Fibroblast of the aortic adventitia (primary cell): ENCODE measurements at places on chromosomes 3 and 15. TPM values are rescaled to one million over a fixed set of nuclear protein-coding genes. Genes with fewer than 3 reads are reported as not detected.
A peak's percentile ranks its signal among the peaks of the same experiment; 100 is the strongest.

SKOR1 gene
- total RNA-seq = 0.08 and 0.09 TPM in 2 replicates

LOXL1 gene
- 53.4 and 176 TPM in 2 replicates for total RNA-seq

STAC gene
- 2.1 and 14.8 TPM in 2 replicates for total RNA-seq

INKA1 gene
- total RNA-seq = 4.4 and 9.5 TPM in 2 replicates

HGD gene
- 0.09 and 0.57 TPM in 2 replicates for total RNA-seq

CCDC54 gene
- total RNA-seq = not detected in 2 replicates

DNA sequence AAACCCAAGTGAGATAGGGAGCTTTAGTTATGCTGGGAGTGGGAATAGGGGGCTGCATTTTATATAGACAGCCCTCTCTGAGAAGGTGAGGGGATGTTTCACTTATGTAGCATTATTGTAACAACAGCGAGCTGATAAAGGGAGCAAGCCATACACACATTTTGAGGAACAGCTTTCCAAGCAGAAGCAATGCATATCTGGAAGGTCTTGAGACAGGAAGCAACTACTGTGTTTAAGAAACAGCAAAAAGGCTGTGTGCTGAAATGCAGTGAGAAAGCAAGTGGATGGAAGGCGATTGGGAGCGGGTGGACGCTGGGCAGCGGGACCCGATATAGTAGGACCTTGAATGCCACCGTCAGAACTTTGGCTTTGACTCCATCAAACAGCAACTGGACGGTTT lies 155.9 kb upstream of the TBL1XR1 start:
- no peak for DNase-seq

- no peak for DNase-seq
Observed at GRCh38 chr15:51253366-51253765, 85.0 kb downstream of the CYP19A1 start.

GRCh38 chr3:196872316-196872715 lies 4.6 kb downstream of the SENP5 start:
- DNase-seq = no peak

- peak; percentile 8 for DNase-seq
Observed at GRCh38 chr15:74482661-74483060, 21.7 kb upstream of the UBL7 start.

DNA sequence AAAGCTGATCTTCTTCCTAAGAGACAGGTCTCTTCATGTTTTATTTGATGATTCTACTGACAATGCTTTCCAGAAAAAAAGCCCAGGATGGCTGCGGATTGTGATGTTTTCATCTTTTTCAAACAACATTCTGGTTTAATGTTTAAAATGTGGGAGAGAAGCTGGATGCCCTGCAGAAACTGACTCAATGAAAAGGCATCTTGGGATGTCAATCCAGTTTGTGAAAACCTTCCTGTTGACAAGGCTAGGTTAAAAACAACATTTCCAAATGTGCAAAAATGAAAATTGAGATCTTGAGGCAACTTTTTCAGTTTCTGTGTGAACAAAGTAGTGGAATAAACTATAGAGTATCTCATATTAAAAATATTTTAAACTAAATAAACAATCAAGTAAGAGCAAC lies 156.0 kb upstream of the MRPL3 start:
- no peak for DNase-seq

GRCh38 chr3:88640581-88640980 lies 466.8 kb upstream of the EPHA3 start:
- no peak for DNase-seq
